ENCODE measurements at places on chromosomes 1 and 21. TPM values are rescaled to one million over a fixed set of nuclear protein-coding genes. Genes with fewer than 3 reads are reported as not detected.
A peak's percentile ranks its signal among the peaks of the same experiment; 100 is the strongest.

The CTSS gene
- total RNA-seq: 141 TPM

The MYCL gene
- 28.4 TPM for total RNA-seq

- no peak overlapping the region for H3K4me3 ChIP-seq
- no peaks in the 10 kb centered on the region for H3K36me3 ChIP-seq
- no peak overlapping the region for H3K27ac ChIP-seq
- H3K4me1 ChIP-seq: no peaks in the 10 kb centered on the region
- no peaks in the 10 kb centered on the region for H3K27me3 ChIP-seq
Observed at GRCh38 chr1:228289996-228290881, 82.4 kb downstream of the OBSCN start.

The RWDD3 gene
- 25.6 TPM for total RNA-seq

The CRNN gene
- 0.67 TPM for total RNA-seq

DNA sequence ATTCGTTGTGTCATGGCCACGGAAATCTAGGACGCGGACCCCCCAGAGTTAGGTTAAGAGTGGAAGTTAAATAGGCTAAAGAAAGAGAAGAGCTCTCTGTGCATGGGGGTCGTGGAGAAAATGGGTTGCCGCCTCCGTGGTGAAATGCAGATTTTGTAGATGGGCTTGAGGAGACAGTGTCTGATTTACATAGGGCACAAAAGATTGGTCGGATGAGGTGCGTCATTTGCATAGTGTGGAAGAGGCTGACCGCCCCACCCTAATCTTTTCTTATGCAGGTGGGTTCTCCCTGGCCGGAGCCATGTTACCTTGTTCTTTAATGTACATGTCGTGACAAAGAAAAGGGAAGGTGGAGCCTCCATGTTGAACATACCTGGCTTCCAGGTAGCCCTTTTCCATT is 14.3 kb upstream of the SLC5A9 start:
- no peak overlapping the region for H3K27ac ChIP-seq
- DNase-seq: no peak
- no peak overlapping the region for H3K4me3 ChIP-seq
- no peaks in the 10 kb centered on the region for H3K27me3 ChIP-seq
- H3K4me1 ChIP-seq: no peaks in the 10 kb centered on the region

DNA sequence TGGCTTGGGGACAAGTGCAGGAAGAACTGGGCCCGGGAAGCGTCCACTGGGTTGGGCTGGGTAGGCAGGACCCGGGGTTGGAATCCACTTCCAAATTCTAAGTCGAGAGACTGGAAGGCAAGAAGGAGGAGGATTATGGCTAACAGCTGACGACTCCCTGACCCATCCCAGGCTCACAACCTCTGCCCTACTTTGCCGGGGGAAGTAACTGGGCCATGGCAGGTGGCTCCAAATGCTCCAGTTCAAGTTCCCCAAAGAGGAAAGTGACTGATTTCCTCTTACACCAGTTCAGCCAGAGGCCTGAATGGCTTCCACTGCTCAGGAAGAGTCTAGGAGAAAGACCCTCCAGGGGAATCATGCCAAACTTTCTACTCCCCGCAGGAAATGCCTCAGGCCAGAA is 11.4 kb downstream of the EMC1 start:
- H3K4me3 ChIP-seq: no peak overlapping the region
- peaks cover 97% of the 10 kb centered on the region for H3K36me3 ChIP-seq
- no peak overlapping the region for H3K27ac ChIP-seq
- DNase-seq: no peak

The IRF6 gene
- 66.4 TPM for total RNA-seq

- H3K4me1 ChIP-seq: no peaks in the 10 kb centered on the region
- H3K4me3 ChIP-seq: no peak overlapping the region
- no peak overlapping the region for H3K27ac ChIP-seq
- no peak for DNase-seq
- H3K36me3 ChIP-seq: no peaks in the 10 kb centered on the region
Observed at GRCh38 chr1:239829535-239829934, 262.1 kb upstream of the FMN2 start.

- H3K27me3 ChIP-seq: no peaks in the 10 kb centered on the region
- H3K4me3 ChIP-seq: no peak overlapping the region
- H3K27ac ChIP-seq: no peak overlapping the region
- no peak for DNase-seq
- no peaks in the 10 kb centered on the region for H3K4me1 ChIP-seq
Observed at GRCh38 chr1:29945426-29945825, 709.1 kb downstream of the PTPRU start.

- no peaks in the 10 kb centered on the region for H3K4me1 ChIP-seq
- H3K27me3 ChIP-seq: no peaks in the 10 kb centered on the region
- no peaks in the 10 kb centered on the region for H3K36me3 ChIP-seq
- H3K27ac ChIP-seq: no peak overlapping the region
Observed at GRCh38 chr1:226964068-226964425, 24.0 kb downstream of the COQ8A start.

DNA sequence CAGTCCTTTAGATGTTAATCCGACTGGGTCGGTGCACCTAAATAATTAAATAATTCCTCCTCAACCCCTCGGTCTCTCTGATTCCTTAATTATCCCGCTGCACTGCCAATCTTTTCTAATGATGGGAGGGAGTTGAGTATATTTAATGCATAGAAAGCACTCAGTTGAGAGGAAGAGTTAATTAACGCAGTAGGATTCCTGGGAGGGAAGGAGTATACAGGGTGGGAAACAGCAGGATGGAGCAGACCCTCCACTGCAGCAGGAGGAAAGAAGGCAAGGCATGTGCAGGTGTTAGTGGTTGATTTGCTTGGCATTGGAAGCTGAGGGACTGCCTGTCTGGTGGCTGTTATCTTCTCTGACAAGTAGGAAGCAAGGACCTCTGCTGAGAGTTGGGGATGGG is 9.9 kb upstream of the REN start:
- H3K27ac ChIP-seq: no peak overlapping the region
- no peaks in the 10 kb centered on the region for H3K36me3 ChIP-seq
- H3K4me1 ChIP-seq: no peaks in the 10 kb centered on the region
- H3K27me3 ChIP-seq: no peaks in the 10 kb centered on the region
- no peak for DNase-seq

The OR6P1 gene
- not detected for total RNA-seq

DNA sequence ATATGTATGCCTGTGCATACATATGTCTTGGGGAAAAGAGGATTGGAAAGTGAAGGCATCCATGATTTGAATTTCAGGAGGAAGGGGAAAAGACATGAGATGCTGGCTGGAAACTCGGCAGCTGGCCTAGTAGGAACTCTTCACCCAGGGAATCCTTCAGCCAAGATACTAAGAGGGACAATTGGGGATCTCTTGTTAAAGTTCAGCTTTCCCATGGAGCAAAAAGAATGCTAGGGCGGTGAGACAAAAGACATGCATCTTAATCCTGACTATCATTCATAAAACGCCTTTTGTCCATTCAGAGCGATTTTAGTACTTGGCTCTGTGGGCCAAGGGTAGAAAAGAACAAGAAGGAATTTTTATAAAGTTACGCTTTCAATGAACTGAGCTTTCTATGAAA is 20.5 kb downstream of the PDPN start:
- no peak overlapping the region for H3K4me3 ChIP-seq

The S100A12 gene
- not detected for total RNA-seq

The RNF186 gene
- 12.7 TPM for total RNA-seq

DNA sequence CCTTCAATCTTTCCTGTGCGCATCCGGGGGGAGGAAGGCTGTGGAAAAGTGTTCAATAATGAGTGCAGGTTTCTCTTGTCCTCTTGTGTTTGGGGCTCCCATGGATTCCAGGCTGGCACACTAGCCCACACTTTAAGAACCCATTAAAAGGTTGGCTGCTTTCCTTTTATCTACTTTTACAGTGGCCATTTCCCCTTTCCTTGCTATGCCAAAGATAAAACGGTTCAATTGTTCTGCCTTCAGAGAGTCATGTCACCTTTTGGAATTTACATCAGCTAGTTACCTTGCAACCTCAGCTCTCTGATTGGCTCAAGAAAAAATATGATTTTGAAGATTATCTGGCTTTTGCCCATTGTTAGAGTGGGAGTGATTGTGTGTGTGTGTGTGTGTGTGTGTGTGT is 182.3 kb downstream of the SDCCAG8 start:
- DNase-seq: no peak
- H3K4me3 ChIP-seq: no peak overlapping the region
- no peak overlapping the region for H3K27ac ChIP-seq
- H3K27me3 ChIP-seq: no peaks in the 10 kb centered on the region

GRCh38 chr1:79711001-79711431 is 704.5 kb upstream of the ADGRL4 start:
- H3K27me3 ChIP-seq: no peaks in the 10 kb centered on the region
- no peaks in the 10 kb centered on the region for H3K36me3 ChIP-seq
- H3K4me1 ChIP-seq: no peaks in the 10 kb centered on the region
- no peak overlapping the region for H3K4me3 ChIP-seq
- H3K27ac ChIP-seq: peak overlapping the region; percentile 14

DNA sequence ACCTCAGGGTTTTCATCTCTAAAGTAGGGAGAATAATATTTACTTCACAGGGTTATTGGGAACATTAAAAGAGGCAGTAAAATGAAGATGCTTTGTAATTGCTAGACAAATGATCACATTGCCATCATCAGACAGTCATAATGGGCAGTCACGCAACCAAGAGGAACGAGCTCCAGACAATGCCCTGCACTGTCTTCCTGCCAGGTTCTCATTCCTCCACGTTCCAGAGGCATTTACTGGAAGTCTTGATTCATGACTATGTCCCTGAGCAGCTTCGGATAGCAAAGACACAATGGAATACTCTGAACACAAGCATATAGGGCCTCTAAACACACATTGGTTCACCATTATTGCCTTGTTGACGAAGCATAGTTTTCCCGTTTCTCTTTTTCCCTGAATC is 389.7 kb downstream of the NTNG1 start:
- DNase-seq: no peak
- H3K27me3 ChIP-seq: no peaks in the 10 kb centered on the region
- no peak overlapping the region for H3K4me3 ChIP-seq
- no peaks in the 10 kb centered on the region for H3K36me3 ChIP-seq
- H3K4me1 ChIP-seq: no peaks in the 10 kb centered on the region
- no peak overlapping the region for H3K27ac ChIP-seq

GRCh38 chr21:33894736-33895288 is 20.8 kb downstream of the ATP5PO start:
- H3K27ac ChIP-seq: no peak overlapping the region
- H3K36me3 ChIP-seq: no peaks in the 10 kb centered on the region
- no peaks in the 10 kb centered on the region for H3K4me1 ChIP-seq
- H3K27me3 ChIP-seq: no peaks in the 10 kb centered on the region
- DNase-seq: peak; percentile 71
- no peak overlapping the region for H3K4me3 ChIP-seq

- no peak overlapping the region for H3K27ac ChIP-seq
- no peak for DNase-seq
- no peak overlapping the region for H3K4me3 ChIP-seq
- no peaks in the 10 kb centered on the region for H3K27me3 ChIP-seq
Observed at GRCh38 chr1:202224453-202224852, 30.9 kb downstream of the LGR6 start.

DNA sequence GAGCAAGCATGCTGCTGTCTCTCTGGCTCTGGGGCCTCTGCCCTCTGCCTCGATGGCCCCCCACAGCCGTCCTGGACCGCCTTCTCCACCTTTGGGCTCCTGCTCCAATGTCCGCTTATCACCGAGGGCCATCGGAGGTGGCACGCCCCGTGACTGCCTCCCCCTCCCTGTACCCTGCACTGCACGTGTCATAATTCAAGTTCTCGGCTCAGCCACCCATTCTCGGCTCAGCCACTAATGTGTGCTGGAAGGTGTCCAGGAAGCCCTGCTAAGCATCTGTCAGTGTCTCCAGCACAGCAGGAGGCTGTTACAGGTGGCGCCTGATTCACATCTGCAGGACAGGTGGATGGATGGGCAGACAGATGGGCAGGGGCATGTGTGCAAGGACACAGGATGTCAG is 45.5 kb downstream of the TP73 start:
- H3K4me1 ChIP-seq: no peaks in the 10 kb centered on the region
- H3K27me3 ChIP-seq: peaks cover 4% of the 10 kb centered on the region
- no peaks in the 10 kb centered on the region for H3K36me3 ChIP-seq
- no peak overlapping the region for H3K27ac ChIP-seq
- peak; percentile 64 for DNase-seq

- no peak for DNase-seq
- peaks cover 14% of the 10 kb centered on the region for H3K4me1 ChIP-seq
- H3K36me3 ChIP-seq: no peaks in the 10 kb centered on the region
Observed at GRCh38 chr1:181097242-181097641, 8.7 kb downstream of the IER5 start.

GRCh38 chr1:53769780-53770179 is 30.8 kb upstream of the GLIS1 start:
- no peaks in the 10 kb centered on the region for H3K36me3 ChIP-seq
- no peak overlapping the region for H3K27ac ChIP-seq

The FCGR1A gene
- total RNA-seq: not detected

DNA sequence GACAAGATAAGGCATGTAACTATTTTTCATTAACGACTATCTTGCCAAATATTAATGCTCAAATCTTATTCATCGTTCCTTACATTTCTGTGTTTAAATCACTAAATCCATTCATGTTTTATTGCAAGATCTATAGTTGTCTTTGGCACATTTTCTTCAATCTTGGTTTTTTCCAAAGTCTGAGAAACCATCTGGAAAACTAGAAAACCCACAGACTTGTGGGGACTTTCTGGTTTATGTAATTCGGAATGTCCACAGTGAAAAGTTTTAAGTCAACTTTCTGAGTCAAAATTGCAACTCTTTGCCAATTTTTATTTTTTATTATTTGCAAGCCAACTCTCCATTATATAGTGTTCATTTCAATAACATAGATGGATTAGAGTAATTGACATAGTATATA is 520.8 kb upstream of the ADAMTS5 start:
- H3K4me1 ChIP-seq: no peaks in the 10 kb centered on the region
- no peak overlapping the region for H3K27ac ChIP-seq
- no peak overlapping the region for H3K4me3 ChIP-seq
- no peaks in the 10 kb centered on the region for H3K36me3 ChIP-seq

The FBLIM1 gene
- total RNA-seq: 502 TPM

The SUSD4 gene
- total RNA-seq: not detected

The RABIF gene
- 8.6 TPM for total RNA-seq

DNA sequence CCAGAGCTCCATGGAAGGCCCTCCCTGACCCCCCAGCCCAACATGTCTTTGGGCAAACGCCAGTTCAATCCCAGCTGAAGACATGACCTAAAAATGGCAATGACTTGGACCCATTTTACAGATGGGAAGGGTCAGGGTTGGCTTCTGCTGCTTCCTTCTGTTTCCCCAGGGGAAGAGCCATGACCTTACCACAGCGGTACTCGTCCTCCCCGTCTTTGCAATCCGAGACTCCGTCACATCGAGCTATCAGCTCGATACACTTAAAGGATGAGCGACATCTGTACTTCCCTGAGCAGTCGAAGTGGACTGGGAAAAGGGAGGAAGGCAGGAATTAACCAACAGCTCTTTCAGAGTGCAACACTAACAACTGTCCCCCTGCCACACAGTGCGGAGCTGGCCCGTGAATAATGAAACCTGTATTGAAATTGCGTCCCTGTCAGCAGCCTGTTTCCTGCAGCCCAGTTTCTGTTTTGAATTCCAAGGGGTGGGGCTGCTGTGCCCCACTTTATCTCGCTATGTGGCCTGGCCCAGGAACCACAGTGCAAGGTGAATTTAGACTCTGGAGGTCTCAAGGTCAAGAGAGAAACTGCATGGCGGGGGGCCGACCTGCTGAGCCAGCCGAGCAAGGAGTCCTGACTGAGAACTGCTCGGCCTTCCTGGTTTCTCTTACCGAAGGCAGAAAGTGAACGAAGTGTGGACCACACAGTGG is 7.0 kb downstream of the TMPRSS3 start:
- no peak overlapping the region for H3K4me3 ChIP-seq
- no peaks in the 10 kb centered on the region for H3K36me3 ChIP-seq
- H3K4me1 ChIP-seq: peaks cover 7% of the 10 kb centered on the region
- no peak overlapping the region for H3K27ac ChIP-seq
- no peak for DNase-seq
